ENCODE measurements at places on chromosomes 1 and 21.

DNA sequence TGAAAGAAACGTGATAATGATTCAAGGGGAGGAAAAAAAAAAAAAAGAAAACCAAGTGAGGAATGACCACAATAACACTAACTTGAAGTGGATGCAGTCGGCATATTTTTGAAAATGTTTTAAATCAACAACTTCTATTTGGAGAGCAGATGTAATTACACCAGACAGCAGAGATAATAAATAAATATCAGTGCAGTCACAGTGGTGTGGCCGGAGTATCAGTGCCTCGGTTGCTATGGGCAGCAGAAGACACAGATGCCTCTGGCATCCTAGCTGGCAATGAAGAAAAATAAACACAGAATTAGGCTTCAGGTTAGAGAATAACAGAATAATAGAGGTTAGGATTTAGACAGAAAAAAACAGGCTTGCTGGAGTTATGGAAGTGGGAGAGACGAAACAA, 888.3 kb downstream of the LTN1 start:
- no peak for DNase-seq

DNA sequence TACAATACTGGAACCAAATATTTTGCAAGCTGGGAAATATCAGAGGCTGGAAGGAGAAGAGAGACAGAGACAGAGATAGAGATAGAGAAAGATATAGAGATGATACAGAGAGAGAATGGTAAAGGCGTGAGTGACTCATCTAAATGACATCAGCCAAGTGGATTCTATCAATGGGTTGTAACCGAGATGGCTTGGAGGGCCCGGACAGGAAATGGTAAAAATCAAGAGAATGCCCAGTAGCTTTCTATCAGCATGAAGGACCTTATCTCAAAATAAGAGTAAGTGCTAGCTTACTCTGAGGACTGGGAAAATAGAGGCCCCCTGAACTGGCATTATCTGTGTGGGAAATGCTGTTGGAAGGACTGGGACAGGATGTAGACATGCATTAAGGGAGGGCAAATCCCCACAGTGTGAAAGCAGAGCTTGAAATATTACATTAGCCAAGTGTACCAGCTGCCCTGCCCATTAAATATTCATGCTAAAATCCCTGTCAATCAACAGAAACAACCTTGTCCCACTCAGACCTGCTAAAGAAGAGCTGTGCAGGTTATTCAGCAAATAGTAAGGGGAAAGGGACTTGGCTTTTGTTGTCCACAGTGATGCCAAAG, 76.6 kb upstream of the ZNF644 start:
- no peak for DNase-seq

- no peak for DNase-seq
Observed at GRCh38 chr1:228465571-228466146, 21.5 kb upstream of the RNF187 start.

DNA sequence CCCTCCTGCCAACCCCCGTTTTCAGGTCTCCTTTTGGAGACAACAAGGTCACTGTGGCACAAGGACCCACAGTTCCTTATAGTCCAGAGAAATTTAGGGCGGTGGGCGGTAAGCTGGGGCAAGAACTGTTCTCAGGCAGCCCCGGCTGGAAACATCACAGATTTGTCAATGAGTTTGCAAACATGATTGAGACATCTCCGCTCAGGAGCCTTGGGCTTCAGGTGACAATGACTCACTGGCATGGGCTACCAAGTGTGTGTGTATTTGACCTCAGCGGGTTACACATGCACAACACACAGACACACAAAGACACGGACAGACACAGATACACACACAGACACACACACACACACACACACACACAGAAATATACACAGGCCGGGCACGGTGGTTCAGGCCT, 58.2 kb upstream of the ABCG1 start:
- no peak for DNase-seq

GRCh38 chr1:41855713-41856112, 63.0 kb downstream of the HIVEP3 start:
- DNase-seq = no peak

DNA sequence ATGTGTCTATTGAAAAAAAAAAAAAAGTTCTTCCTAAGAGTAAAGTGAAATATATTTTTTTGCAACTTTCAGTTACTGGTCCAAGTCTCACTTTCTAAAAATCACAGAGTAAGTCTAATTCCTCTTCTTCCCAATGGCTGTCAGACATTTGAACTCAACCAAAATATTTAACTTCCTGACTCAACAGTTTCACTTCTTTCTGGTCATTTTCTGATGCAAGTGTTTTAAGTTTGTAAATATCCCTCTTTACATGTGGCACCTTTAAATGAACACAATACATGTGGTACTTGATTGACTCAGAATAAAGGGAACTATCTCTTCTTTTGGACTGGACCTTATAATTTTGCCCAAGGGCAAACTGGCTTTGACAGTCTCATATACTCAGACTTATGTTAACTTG, 76.7 kb downstream of the ASH1L start:
- no peak for DNase-seq

DNA sequence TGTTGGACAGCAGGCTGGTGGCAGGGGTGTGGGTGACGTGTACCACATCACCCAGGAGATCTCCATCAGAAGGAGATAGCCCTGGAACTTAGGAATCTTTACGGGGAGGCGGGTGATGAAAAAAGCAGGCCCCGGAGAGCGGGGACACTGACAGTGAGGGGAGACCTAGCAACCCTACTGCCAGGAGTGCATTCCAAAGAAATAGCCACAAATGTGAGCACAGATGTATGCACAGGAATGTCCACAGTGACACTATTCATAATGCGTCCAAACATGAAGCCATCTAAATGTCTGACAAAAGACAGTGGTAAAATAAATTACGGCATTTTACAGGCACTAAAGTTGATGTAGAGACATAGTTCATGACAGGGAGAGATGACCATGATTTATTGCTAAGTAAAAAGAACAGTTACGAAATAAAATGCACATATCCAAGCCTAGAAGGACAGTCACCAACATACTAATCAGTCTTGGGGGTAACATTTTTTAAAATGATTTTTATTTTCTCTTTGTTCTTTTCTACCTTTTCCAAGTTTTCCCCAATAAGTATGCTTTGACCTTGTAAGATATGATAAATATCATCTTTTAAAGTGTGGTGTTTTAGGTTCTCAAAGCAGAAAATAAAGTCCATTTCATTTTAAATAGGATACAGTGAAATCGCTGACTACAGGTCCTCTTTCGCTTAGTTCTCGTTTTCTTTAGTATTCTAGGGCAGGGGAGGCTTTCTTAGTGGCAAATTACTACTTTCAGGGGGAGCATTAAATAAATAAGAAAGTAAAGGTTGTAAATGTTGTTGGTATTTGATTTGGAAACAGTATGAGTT, 21.3 kb downstream of the CD247 start:
- DNase-seq = no peak

GRCh38 chr1:71835442-71835813, 446.9 kb downstream of the NEGR1 start:
- no peak for DNase-seq

DNA sequence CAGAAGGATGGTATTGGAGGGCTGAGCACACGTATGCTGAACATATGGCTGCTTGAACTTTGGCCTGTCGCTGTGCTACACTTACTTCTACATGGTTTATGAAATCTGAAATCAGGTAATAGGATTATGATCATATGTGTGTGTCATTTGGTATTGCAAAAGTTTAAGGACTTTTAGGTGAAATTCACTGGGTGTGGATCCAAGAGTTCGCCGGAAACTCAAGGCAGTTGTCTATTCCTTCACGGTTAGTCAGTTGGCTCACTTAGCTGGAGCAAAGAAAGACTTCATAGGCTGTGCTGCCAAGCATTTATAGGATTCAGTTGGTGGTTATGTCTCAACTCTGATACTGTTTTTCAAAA, 927 bp downstream of the UAP1 start:
- no peak for DNase-seq

GRCh38 chr1:24751833-24752232, 6.6 kb downstream of the CLIC4 start:
- no peak for DNase-seq

GRCh38 chr1:56553046-56553445, 26.3 kb downstream of the PLPP3 start:
- DNase-seq = no peak

GRCh38 chr1:82704966-82705365, 904.2 kb downstream of the ADGRL2 start:
- no peak for DNase-seq

- DNase-seq = no peak
Observed at GRCh38 chr21:22164912-22165311, 1166.7 kb downstream of the NCAM2 start.

DNA sequence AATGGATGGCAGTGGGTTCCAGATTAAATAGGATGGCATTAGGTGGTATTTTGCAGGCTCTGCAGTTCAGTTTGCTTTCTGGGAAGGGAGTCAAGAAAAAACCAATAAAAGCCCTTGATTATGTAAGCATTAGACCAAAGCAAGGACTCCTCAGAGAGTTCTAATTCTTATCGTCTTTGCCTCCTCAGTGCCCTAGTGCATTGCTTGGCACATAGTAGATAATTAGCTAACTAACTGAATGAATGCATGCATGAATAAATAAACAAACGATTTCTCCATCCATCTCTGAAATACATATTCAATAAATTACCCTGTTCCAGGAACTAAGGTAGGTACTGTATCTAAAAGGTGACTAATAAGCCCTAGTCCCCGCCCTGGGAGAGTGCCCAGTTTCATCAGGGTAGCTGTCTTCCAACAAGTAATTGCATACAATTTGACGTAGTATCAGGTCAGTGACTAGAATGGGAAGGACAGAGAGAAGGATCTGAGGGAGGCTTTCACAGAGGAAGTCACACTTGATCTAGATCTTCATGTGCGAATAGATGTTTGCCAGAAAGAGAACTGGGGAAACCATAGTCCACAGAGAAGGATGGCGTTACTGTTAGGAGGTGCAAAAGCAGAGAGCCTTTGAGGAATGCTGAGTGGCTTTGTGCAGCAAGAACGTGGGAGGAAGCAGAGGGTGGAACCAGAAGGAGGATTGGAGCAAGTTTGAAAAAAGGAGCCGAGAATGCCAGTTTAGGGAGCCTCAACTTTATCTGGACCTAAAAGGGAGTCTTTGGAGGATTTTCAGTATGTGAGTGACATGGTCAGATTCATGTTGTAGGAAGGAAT, 111.4 kb downstream of the TBX19 start:
- no peak for DNase-seq

GRCh38 chr1:56819387-56819899, at the start of gene FYB2:
FYB2 (minus strand) TSS chr1:56819404; CDS start chr1:56819290, 114 bp downstream.
- DNase-seq = no peak

- no peak for DNase-seq
Observed at GRCh38 chr21:18951271-18952038, 547.9 kb upstream of the TMPRSS15 start.

- DNase-seq = no peak
Observed at GRCh38 chr21:39097981-39098380, 85.3 kb downstream of the PSMG1 start.

DNA sequence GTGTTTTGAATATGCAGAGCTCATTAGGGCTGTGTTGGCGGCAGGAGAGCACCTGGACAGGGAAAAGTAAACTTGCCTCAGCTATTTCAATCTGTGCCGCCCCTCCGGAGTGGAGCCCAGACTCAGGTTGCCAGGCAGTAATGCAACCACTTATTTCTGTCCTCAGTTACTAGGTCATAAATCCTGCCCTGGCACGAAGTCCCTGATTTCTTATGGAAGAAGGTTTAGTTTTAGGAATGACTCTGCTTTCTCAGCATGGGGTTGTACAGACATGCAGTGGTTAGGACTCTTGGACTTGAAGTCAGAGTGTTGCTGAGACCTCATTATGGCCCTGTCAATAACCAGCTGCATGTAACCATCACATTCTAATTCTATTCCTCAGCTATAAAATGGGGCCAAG, 98.3 kb upstream of the FGGY start:
- no peak for DNase-seq

DNA sequence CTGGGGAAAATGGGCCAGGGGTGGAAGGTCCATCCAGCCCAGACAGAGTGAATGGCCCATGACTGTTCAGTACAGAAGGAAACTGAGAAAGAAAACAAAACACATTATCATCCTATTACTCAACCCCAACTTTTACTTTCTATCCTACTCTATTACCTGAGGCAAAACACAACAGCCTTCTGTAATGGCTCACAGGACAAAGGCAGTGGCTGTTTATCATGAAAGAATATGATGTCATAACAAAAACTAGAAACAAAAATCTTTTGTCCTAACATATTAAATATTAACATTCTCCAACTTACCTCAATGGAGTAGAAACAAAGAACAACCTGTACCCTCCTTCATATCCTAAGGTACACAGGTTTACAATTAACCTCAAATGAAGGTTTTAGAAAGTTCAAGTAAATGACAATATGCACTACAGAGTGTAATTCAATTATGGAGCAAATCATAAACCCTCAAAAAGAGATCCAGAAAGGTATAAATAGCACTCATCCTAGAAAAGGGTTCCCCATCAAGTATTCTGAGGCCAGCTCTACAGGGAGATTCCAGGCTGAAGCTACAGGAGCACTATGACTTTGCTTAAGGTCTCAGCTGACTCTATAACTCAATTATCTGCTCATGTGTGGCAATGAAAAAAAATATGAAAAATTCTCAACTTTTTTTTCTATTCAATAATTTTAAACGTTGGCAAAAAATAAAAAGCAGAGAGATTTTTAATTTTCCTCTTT, 15.1 kb downstream of the ELK4 start:
- DNase-seq = no peak

- DNase-seq = no peak
Observed at GRCh38 chr1:91454136-91454535, 46.5 kb upstream of the CDC7 start.

- no peak for DNase-seq
Observed at GRCh38 chr1:23759277-23759676, 16.0 kb downstream of the ELOA start.

DNA sequence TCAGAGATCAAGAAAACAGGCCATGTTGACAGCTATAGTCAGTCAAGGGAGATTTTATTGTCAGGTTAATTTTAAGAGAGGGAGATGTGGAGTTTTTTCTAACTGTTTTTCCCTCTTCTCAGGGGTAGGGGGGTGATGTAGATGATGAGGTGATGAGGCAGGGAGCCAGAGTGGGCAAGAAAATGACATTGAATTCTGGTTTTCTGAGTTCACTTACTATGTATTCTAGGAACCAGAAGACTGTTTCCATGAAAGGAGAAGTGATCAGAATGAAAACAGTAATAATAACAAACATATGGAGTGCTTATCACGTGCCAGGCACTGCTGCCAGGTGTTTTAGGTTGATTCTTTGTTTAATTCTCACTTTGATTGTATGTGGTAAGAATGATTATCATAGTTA, 40.2 kb downstream of the CASQ2 start:
- DNase-seq = no peak

Measured in DMS 273 treated with DMSO at 0.1 percent for 48 hours (cell line).